Eye (tissue), 1 donor: ENCODE measurements at places on chromosomes 2 and 18.

- DNase-seq, result no peak
Observed at GRCh38 chr2:105410554-105410953, 11.7 kb upstream of the FHL2 start.

- DNase-seq, result no peak
Observed at GRCh38 chr18:23530195-23530594, 26.9 kb downstream of the RMC1 start.

DNA sequence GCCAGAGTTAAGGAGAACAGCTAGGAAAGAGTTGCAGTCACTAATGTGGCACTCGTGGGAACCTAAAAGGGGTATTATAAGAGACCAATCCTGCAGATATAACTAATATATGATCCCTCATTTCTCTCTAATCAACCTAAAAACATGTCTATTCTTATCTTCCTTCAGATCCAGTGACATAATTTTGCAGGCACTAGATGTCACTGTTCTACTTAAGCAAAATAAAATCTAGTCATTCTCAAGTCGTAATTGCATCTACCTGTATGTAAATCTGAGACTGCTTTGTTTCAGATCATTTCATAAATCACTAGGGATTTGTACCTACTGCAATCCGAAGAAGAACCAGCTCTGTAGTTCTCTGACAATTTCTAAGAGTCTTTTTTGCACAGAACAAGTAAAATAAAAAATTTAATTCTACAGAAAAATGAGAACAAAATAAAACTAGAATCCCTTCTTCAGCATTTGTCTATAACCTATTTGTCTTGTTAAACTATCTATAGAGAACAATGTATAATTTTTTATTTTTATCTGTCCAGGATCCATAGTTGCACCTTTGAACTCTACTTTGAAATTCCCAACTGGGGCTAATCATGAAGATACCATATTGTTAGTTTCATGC is 56.5 kb upstream of the ERBB4 start:
- no peak for DNase-seq

DNA sequence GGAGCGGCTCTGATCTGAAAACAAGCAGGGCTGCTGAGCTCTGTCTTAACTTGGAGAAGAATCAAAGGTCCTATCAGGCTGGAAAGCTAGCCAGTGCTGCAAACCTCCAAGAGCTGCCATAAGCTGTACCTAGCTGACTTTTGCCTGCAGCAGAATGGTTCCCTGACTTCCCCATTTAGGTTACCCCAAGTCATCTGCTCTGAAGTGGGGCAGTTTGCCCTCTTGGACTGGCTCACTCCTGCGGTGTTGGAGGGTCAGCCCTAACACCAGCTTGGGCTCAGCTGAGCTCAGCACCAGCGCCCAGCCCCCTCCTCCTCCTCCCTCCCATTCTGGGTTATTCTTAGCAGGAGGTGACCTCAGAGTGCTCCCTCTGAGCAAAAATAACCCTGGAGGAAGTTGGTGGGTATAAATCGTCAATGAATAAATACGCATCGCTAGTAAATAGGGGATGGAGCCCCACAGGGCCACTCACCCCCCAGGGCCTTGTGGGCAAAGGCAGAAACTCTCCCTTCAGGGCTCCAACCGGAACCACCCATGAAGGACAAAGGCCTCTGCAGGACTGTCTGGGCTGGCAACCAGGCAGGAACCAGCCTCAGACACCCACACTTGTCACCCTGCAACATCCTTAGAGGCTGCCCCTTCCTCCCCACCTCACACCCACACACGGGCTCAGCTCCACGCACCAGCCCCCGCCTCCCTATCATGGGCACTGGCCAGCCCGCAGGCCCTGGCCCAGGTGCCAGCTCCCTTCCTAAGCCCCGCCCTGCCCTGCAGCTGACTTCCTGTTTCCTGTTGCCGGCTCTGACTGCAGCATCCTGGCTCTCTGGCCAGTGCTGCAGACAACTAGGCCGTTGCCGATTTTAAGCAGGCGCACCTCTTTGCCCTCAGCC is 46.9 kb downstream of the DNMT3A start:
- DNase-seq, result no peak

DNA sequence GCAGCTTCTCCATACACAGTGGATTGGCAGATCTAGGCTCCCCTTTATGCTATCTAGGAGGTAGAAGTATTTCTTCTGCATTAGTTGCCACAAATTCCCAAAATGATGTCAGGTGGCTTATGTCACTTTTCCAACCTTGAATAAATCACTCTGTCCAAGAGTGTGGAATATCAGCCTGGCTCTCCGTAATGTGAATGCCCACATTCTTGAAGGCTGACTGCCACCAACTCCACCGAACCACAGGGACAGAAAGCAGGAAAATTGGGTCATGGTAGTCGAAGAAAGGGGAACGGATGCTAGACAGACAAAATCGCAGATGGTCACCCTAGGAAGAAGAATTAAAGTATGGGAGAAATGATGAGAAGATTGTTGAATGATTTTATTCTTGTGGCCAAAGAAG is 624.9 kb upstream of the CDH2 start:
- no peak for DNase-seq
